ENCODE measurements at places on chromosomes 4 and X. TPM values are rescaled to one million over a fixed set of nuclear protein-coding genes. Genes with fewer than 3 reads are reported as not detected.

Gene MAGED4
- 0.23 TPM for total RNA-seq

- DNase-seq = no peak
These were observed 38.4 kb downstream of the GPRIN3 start for GRCh38 chr4:89269121-89269666.

GRCh38 chrX:11365426-11365825 lies 72.2 kb downstream of the AMELX start:
- DNase-seq = no peak

DNA sequence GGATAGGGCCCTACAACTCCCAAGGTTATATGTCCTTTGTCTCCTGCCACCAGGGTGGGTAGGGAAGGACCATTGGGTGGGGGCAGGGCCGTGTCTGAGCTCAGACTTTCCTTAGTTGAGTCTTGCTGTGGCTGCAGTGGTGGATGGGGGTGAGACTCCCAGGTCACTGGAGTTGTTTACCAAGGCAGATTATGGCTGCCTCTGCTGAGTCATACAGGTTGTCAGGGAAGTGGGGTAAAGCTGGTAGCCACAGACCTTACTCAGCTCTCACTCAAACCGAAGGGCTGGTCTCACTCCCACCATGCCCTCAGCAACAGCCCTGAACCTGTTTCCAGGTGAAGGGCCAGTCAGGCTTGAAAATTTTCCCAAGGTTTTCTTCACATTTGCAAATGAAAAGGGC lies 58.8 kb upstream of the FAAH2 start:
- no peak for DNase-seq

GRCh38 chr4:184355857-184356256 lies 118.5 kb downstream of the IRF2 start:
- DNase-seq = no peak

All from esophagus squamous epithelium (tissue), 5 donors.